ENCODE measurements at places on chromosomes 5 and 9.

DNA sequence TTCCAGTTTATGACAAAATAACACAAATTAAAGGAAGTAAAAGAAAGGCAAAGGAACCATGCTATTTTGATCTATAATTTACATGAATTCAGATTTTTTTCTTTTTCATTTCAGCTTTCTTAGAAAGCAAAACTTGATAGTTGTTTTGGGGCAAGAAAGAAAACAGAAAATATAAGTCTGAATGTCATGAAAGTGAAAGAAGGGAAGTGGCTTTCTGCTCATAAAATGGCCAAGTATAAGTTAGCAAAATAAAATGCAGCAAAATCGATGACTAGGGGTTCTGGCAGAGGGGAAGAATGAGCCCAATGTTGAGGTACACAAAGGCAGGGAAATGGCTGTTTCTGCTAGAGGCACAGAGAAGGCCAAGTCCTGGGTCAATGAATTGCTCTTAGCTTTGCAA, 3.0 kb upstream of the IFNW1 start:
- no peak for DNase-seq

- no peak for DNase-seq
Measured at GRCh38 chr9:115126404-115126803, 8.4 kb upstream of the TNC start.

- DNase-seq = no peak
Measured at GRCh38 chr5:144422018-144422727, 251.5 kb downstream of the KCTD16 start.

- DNase-seq = no peak
Measured at GRCh38 chr9:135746565-135746964, 44.6 kb downstream of the KCNT1 start.

DNA sequence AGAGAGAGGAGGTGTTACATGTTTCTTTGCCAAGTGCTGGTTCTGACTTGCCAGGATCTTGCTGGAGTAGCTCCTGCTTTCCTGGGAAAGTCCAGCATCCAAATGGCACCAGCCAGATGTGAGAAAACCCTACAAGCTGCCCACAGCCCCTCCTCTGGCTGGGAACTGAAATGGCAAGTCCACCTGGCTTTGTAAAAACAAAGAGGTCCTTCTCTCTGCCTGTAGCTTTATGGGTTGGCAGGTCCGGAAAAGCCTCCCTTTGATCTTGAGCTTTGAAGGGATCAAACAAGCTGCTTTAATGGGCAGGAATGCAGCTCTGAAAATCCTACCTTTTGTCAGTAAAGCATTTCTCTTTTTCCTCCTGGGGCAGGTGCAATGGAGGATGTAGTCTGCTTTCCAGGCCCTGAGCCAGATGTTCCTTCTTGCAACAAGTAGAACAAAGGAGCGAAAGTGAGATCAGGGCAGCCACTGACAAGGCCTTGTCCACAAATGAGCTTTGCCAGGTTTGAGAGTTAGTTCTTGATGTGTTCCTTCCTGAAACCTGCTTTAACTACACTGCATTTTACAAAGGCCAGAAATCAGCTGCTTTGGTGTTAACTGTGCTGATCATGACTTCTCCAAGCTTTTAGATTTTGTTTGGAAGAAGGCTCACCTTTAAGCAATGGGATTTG, 456.7 kb downstream of the ZNF608 start:
- DNase-seq = no peak

- DNase-seq = no peak
Measured at GRCh38 chr5:11383506-11384095, 520.6 kb downstream of the CTNND2 start.

DNA sequence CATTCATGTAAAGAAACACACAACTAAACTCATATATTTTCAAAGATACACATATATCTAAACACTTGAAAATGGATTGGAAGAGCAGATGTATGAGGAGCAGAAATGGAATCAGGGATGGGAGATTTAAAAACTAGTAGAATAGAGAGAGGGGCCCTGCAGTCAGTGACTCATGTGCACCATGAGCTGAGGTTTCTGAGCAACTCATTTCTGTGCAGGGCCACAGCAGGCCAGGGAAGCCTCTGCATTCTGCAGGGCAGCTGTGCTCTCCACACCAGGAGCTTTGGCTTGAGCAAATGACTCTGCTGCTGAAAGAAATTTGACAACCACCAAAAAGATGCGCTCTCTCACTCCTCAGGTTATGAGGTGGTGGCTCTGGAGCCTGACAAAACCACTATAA, 27.1 kb downstream of the LHX6 start:
- DNase-seq = no peak

DNA sequence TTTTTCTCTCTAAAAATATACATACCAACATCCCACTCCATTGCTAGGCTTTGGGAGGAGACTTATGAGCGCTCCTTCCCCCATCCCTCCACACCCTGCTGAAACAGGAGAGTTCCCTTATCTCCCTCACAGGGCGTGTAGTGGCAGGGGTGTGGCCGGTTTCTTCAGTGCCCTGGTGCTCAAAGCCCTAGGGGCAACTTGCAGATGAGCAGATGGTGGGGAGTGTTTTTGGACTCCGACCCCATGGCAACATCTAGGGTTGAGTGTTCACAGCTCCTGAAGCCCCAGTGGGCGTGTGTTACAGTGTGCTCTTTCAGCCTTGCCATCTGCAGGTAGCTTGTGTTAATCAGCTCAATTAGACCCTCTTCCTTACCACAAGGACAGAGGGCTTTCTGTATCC, 409.5 kb downstream of the MAT2B start:
- DNase-seq = no peak

GRCh38 chr5:10562201-10563109, 1.4 kb upstream of the ANKRD33B start:
- DNase-seq = no peak

DNA sequence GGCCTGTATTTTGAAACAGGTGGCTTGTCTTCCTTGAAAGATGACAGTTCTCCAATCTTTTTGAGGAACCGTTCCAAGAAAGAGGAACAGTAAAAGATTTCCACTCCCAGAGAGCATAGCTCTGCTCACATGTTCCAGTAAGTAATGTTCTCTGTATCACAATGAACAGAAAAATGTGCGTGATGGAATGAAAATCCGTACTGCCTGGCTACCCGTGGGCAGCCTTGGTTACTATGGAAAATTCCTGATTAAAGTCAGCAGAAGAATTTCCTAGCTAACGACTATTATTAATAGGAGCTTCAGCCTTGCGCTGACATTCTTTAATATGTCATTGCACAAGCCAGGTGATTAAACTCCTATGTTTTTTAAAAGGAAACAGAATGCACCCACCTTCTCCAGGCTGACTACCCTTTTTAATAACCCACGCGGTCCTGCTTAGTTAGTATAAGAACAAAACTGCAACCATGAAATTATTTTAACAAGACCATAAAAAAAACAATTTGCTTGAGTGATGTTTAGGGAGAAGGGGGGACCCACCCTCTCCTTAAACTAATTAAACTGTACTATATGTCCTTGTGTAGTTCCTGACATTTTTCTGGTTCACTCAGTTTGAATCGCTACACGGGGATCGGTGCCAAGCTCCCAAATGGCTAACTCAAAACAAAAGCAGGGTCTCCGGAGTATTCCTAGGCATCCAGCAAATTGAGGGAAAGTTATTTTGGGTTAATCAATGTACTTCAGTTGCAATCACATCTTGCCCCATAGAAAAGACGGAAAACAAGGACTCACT, 54.8 kb upstream of the CPEB4 start:
- no peak for DNase-seq

GRCh38 chr5:149598966-149599365, 17.7 kb downstream of the ARHGEF37 start:
- DNase-seq = no peak

GRCh38 chr9:92276331-92277032, 17.0 kb downstream of the IARS1 start:
- DNase-seq = no peak

DNA sequence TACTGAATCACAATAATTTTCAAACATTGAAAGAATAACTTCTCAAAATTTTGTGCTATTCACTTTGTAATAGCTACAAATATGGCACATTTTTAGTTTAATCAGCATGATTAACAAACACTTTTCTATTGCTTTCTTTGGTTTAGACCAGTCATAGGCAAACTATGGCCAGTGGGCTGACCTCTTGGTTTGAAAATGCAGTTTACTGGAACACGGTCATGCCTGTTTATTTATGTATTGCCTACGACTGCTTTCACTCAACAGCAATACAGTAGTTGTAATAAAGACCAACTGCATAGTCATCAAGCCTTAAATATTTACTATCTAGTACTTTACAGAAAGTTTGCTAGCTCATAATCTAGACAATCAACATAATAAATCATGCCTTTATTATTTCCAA, 810.8 kb downstream of the TLE1 start:
- no peak for DNase-seq

DNA sequence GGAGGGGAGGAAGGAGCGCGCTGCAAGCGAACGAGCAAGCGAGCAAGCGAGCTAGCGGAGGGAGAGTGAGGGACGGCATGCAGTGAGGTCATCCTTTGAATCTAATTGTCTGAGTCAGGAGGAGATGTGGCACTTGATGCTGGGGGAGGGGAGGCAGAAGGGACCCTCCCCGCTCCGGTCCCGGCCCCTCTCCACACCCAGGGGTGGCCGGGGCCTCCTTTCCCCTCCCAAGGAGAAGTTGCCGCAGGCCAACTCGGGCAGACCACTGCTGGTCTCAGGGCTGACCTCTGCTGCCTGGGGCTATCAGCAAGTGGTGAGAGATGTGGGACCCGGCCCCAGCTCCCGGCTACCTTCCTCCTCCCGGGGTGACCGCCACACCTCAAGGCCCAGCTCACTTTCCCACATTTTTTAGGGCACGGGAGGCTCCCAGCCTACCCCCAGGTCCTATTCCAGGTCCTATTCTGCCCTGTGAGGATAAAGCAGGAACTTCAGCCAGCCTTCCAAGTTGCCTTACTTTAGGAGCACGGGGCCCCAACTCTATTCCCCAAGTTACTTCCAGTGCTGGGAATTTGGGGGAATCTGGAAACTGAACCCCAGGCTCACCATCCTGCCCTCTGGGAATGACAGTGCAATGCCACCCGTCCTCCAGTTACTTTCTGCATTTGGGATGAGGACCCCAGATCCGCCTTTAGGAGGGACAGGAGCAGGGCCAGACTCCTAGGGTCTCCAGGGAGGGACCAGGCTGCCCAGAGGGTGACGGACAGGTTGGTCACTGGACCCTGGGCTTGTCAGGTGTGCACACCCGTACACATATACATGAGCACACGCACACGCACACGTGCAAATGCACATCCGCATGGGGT, 11.1 kb downstream of the CNTFR start:
- DNase-seq = no peak

GRCh38 chr5:99771296-99771695, 763.9 kb upstream of the FAM174A start:
- no peak for DNase-seq

GRCh38 chr5:115571441-115571878, 26.9 kb upstream of the FEM1C start:
- no peak for DNase-seq

DNA sequence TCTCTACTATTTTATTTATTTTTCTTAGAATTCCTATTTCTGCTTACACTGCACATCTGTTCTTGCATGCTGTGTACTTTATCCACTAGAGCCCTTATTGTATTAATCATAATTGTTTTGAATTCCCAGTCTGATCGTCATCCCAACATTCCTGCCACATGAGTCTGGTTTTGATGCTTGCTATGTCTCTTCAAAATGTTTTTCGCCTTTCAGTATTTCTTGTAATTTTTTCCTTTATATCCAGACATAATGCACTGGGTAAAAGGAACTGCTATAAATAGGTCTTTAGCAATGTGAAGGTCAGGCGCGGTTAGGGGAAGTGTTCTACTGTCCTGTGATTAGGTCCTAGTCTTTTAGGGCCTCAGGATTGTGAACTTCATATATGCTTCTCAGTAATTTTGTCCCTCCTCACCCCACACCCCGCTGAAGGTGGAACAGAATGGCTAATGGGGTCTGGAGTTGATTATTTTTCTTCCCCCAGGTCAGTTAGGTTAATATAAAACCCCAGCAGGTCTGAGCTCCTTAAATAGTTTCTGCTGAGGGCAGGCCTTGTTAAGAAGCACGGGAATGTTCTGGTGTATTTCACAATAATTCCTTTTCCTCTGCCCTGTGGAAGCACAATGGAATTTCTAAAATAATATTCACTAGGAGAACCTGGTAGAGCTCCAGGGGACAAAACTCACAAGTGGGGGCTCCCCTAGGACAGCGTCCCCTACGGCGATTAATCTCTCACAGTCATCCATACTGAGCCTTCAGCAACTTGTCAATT, 146.6 kb upstream of the TUT7 start:
- DNase-seq = no peak

- DNase-seq = no peak
Measured at GRCh38 chr5:101080462-101081240, 177.6 kb upstream of the ST8SIA4 start.

DNA sequence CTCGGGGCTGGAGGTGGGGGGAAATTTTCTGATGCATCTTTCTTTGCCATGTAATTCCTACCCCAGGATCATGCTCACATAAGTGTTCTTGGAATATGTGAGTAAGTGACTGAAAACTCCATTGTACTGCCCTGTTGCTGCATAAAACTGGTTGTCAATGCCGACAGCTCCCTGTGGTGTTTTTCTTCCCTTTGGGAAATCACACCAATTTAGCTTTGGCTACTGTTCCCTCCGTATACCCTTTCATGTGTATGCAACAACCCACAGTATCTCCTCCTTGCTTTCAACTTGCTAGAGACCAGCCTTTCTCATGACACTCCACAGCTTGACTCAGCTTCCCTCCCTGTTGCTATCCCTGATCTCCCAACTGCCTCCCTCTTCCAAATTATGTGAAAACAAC, 240.6 kb downstream of the TRIM32 start:
- DNase-seq = no peak

- no peak for DNase-seq
Measured at GRCh38 chr9:120876842-120877240, at the start of gene PHF19. PHF19 (minus strand) TSS chr9:120877188; CDS start chr9:120874741, 2,447 bp downstream.

DNA sequence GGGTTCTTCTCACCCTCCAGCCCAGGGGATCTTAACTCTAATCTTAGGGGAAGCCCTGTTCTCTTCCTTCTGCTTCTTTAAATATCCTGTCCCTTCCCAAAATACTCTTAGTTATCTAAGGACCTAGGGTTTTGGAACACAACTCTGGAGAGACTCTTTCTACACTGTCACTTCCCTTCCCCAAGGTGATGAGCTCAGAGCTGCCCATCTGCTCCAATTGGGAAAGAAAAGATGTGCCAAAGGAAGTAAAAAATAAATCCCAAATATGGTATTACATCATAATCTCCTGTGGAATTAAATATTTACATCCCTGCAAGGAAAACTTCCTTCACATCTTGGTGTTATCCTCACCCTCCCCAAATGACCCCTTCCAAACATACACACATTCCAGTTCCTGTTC, 291.2 kb downstream of the EPB41L4A start:
- no peak for DNase-seq

DNA sequence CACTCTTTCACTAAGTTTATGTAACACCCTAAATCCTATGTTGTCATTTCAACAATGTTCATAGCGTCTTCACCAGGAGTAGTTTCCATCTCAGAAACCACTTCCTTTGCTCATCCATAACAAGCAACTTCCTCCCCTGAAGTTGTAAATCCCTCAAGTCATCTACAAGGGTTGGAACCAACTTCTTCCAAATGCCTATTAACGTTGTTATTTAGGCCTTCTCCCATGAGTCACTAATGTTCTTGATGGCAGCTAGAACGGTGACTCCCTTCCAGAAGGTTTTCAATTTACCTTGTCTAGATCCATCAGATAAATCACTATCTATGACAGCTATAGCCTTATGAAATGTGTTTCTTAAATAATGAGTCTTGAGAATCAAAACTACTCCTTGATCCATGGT, 73.3 kb upstream of the TARS1 start:
- DNase-seq = no peak

- DNase-seq = no peak
Measured at GRCh38 chr5:42898760-42899159, 87.1 kb upstream of the SELENOP start.
